ENCODE measurements at places on chromosomes 3 and 15. TPM values are rescaled to one million over a fixed set of nuclear protein-coding genes. Genes with fewer than 3 reads are reported as not detected.

ZDHHC19 gene
- total RNA-seq = not detected

GABRR3 gene
- not detected for total RNA-seq

ZNF385D gene
- 1.3 TPM for total RNA-seq

EPHA3 gene
- 41.6 TPM for total RNA-seq

ST8SIA2 gene
- not detected for total RNA-seq

TMEM42 gene
- 12.2 TPM for total RNA-seq

WDR53 gene
- 13.0 TPM for total RNA-seq

SCAANT1 gene
- not detected for total RNA-seq

BFSP2 gene
- not detected for total RNA-seq

SUSD5 gene
- 9.6 TPM for total RNA-seq

CEP19 gene
- total RNA-seq = 5.2 TPM

ACP3 gene
- total RNA-seq = 9.7 TPM

EIF4E3 gene
- 25.8 TPM for total RNA-seq

CX3CR1 gene
- total RNA-seq = not detected

RTP3 gene
- total RNA-seq = not detected

SLC22A13 gene
- total RNA-seq = not detected

SLC28A1 gene
- not detected for total RNA-seq

TRAT1 gene
- total RNA-seq = 0.56 TPM

Measured in thyroid gland (tissue), 4 donors.